ENCODE measurements at places on chromosomes 12 and 14.

GRCh38 chr12:75641031-75641780 lies 129.8 kb upstream of the KRR1 start:
- no peak for DNase-seq

DNA sequence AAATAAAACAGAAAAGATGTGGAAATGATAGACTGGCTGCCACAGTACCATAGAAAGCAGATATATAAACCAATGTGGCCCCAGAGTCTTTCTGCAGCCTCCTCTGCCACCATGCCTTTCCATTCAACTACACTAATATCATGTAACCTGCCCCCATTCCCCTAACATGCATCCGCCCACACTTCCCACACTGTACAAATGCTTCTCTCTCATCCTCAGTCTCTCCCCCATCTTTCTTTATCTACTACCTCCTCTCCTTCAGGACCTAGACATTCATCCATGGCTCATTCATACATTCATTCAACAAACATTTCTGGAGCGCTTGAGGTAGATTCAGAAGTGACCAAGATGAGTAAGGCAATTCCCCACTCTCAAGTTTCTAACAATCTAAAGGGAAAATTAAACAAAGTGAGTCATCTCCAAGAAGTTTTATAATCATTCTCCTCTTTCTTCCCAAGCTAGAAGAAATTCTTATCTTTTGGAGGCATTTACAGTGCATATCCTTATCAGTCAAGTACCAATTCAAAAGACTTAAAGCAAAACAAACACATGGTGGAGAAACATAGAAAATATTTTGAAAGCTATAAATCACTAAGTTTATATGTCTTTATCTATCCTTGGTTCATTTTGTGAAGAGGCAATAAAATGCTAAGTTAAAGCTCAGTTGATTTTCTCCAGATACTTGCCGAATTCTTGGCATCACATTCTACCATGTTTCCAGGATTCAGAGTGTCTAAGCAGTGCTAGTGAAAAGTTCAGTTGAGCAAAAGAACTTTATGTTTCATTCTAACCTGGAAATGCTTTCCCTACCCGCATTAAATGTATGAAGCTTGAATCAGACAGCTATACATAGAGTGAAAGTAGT lies 70.5 kb upstream of the FRMD6 start:
- no peak for DNase-seq

- no peak for DNase-seq
Observed at GRCh38 chr12:21478756-21479455, 22.5 kb downstream of the RECQL start.

DNA sequence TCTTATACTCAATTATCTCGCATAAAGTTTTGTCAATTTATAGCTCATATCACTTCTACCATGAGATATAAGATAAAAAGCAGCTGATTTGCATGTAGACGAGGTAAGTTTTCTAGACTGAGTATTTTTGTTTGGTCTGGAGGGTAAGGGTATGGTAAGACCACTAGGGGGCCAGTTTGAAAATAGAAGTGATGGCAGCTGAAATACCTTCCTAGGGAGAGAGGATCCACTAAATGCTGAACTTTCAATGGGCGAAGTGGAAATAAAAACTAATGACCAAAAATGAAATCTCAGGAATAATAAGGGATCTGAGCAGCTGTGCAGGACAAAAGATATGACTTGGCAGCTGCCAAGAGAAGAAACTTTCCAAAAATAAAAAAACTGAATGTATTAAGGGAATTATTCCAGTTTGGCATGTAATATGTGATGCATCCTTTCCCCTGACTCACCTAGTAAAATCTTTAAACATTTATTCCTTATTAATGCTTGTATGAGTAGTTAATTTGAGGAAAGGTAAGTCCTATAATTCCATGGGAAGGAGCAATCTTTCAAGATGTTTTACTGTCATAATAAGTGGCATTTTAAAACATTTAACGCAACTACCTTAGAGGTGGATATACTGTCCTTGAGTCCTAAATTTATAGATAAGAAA lies 754.5 kb downstream of the C12orf50 start:
- no peak for DNase-seq

- no peak for DNase-seq
Observed at GRCh38 chr14:104610749-104611310, 6.3 kb upstream of the TMEM179 start.

DNA sequence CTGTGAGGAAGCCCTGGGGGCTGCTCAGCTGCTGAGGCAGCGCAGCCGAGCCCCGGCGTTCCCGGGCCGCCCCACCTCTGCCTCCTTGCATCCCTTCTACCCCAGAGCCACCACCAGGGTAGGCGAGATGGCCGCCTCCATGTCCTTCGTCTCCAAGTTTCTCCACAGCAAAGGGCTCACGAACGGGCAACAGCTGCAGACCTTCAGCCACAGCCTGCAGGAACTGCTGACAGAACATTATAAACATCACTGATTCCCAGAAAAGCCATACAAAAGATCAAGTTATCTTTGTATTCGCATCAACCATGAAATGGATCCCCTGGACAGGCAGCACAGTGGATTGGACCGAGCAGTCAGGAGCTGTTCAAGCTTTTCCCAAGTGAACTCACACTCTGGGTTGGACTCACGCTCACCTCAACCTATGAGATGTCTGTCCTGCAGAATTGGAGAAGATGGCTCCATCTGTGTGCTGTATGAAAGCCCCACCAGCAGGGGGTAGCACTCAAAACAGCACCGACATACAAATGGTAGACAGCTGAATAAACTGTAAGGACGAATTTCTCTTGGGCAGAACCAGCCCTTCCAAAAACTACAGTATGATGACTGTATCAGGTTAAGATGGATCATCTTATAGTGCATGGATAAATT lies 19.4 kb upstream of the A2M start:
- DNase-seq = no peak

GRCh38 chr12:1509413-1510052 lies 84.8 kb downstream of the FBXL14 start:
- no peak for DNase-seq

DNA sequence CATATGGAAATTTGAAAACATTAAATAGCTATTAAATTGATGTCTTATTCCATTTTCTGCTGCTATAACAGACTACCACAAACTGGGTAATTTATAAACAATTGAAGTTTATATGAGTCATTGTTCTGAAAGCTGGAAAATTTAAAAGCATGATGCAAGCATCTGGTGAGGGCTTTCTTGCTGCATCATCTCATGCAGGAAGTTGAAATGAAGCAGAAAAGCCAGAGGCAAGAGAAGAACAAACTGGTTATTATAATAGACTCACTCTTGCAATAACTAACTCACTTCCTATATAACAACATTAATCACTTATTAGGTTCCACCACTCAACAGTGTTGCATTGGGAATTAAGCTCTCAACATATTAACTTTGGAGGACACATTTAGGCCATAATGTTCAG lies 1277.4 kb downstream of the LRFN5 start:
- no peak for DNase-seq

GRCh38 chr14:23442721-23443356 lies 7.4 kb upstream of the MYH7 start:
- no peak for DNase-seq

DNA sequence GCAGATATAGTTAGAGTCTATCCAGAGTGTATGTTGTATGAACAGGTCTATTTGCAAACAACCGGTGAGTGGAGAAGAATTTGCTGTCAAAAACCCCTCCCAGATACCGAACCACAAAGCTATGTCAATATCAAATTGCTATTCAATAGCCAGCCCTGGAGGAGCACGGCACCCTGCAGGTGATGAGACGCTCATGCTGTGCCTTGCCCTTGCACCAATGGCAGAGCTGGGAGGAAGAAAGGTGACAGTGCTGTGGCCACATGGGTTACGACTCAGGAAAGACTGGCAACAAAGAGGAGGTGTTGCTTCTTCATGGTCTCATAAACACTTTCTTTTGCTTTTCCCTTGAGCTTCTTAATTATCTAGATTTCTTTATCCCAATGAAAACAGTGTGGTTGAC lies 55.7 kb downstream of the PAX9 start:
- no peak for DNase-seq

- DNase-seq = no peak
Observed at GRCh38 chr12:19323805-19324204, 115.5 kb upstream of the AEBP2 start.

GRCh38 chr14:104091927-104092771 lies 6.6 kb downstream of the ASPG start:
- DNase-seq = no peak

- DNase-seq = no peak
Observed at GRCh38 chr12:6183689-6184428, 16.3 kb upstream of the CD9 start.

- no peak for DNase-seq
Observed at GRCh38 chr14:92368001-92368400, 45.0 kb downstream of the SLC24A4 start.

DNA sequence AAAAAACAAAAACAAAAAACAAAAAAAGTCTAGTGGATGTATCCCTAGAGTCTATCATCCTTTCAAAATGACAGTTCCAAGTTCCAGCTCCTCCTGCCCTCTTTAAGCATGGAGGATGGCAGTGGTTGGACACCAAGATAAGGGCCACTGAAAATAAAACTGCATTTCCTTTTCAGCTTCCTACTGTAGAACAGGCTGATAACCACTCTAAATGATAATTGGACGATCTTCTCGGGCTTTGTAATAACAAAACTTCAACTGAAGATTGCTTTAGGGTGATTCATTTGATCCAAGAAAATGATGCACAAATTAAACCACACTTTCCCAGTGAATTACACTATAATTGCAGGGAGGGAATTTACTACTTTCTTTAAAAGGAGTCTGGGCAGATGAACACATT lies 42.2 kb upstream of the CRACR2A start:
- DNase-seq = no peak

DNA sequence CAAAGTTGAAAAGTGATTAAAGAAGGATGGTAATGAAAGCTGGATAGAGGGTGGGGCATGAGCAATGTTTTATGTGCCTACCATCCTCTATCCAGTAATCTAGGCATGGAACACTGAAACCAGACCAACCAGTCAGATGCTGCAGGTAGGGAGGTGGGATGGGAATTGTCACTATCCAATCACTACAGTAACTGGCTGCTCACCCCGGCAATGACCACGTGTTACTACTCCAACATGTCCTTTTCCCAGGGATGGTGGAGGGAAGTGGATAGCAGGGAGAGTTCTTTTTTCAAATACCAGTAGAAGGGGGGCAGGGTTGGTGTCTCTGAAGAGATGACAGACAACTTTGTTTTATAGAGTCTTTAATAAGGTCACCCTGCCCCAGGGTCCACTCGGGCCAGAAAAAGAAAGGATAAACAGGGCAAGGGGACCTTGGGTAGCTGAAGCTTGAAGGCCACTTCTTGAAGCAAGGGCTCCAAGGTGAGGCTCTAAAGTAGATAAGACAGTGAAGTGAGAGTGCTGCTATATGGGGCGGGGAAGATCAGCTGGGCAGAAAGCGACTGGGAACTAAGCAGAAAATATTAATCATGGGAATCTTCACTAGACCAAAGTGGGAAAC lies 14.7 kb upstream of the CDH24 start:
- DNase-seq = no peak

- DNase-seq = no peak
Observed at GRCh38 chr14:73968885-73969284, 18.8 kb downstream of the COQ6 start.
